Fibroblast of skin of right biceps (primary cell): ENCODE measurements at places on chromosomes 5 and 9.

DNA sequence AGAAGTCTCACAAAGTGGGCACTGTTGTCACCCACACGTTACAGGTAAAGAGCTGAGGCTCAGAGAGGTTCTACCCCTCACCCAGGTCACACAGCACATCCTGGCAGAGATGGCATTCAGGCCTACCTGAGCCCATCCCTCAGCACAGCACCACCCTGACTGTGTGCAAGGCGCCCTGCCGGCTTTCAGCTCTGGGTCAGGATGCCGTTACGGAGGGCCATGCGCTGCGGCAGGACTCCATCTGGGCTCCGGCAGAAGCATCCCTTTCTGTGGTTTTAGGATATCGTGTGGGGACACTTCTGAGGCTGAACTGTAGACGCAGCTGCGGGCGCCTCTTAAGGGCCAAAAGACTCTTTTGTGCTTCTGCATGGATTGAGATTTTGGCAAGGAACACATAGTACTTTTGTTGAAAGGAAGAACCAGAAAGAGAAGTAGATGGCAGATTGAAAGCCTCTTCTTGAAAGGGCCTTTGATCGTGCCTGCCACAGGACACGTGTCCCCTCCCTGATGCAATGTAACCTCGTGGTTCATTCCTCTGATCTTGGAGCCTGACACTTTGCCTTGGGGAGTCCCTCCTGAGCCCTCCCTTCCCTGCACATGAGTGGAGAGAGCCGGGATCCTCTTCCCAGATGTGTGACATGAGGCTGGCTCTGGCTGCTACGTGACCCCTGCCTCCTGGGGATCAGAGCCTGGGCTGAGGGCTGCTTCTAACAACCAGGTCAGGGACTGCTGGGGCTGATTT, 31.3 kb downstream of the USP20 start:
- DNase-seq = no peak

DNA sequence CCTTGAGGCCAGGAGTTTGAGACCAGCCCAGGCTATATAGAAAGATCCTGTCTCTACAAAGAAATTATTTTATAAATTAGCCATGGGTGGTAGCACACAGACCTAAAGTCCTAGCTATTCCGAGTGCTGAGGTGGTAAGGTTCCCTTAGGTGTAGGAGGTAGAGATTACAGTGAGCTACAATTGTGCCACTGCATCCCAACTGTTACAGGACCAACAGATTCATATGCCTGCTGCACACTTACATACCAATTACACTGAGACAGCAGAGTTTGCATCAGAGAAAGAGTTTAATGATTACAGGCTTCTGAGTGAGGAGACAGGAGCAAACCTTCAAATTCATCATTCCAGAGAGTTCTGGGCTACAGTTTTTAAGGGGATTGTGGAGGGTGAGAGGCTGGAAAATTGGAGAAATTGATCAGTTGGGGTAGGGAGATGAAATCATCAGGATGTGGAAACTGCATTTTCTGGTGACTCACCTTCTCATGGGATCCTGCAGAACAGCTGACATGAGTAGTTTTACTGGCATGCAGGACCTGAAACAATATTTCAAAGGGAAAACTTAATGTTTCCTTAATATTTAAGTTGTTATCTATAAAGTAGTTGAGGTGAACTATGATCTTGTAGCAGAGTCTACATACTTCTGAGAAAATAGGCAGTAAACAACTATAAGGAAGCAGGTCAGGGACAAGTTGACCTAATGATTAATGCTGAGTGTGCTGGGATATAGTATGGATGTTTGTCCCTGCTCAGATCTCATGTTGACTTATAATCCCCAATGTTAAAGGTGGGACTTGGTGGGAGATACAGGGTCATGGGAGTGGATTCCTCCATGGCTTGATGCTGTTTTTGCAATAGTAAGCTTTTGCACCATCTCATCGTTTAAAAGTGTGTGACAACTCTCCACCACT, 54.7 kb downstream of the ANXA2R start:
- peak; percentile 80 for DNase-seq

- peak; percentile 39 for DNase-seq
Observed at GRCh38 chr5:168603746-168604145, 24.6 kb upstream of the PANK3 start.

DNA sequence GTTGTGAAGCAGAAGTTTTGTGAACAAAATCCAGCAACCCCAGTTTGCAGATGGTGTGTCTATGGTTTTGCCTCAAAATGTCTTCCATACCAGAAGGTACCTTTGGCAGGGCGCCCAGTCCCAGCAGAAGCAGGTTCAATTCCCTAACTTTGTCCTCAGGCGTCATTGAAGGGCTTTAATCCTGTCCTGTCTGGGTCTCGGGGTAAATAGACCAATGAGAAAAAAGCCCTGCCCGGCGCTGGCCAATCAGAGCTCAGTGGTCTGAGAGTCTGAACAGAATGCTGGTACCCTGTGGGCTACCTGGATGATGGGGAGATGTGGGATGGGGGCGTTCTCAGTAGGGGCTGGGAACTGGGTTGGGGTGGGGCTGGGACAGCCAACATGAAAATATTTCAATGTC, 6.2 kb upstream of the ST6GALNAC4 start:
- no peak for DNase-seq

DNA sequence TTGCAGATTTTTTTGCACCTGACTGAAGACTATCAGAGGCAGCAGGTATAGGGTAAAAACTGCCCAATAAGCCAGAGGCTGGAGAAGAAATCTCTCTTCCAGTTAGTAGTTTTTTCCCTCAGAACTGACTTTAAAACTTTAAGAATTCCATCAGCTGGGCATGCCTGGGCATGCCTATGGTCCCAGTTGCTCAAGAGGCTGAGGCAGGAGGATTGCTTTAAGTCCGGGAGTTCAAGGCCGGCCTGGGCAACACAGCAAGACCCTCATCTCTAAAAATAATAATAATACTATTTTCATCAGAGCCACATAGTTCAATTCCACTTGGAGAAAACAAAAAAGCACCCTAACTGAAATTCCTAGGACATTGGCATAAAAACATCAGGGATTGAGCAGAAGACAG, 30.3 kb downstream of the SUSD1 start:
- no peak for DNase-seq

GRCh38 chr5:96870094-96871026, 5.9 kb upstream of the ERAP2 start:
- no peak for DNase-seq

GRCh38 chr9:95750725-95751519, 124.6 kb upstream of the ERCC6L2 start:
- DNase-seq = no peak

DNA sequence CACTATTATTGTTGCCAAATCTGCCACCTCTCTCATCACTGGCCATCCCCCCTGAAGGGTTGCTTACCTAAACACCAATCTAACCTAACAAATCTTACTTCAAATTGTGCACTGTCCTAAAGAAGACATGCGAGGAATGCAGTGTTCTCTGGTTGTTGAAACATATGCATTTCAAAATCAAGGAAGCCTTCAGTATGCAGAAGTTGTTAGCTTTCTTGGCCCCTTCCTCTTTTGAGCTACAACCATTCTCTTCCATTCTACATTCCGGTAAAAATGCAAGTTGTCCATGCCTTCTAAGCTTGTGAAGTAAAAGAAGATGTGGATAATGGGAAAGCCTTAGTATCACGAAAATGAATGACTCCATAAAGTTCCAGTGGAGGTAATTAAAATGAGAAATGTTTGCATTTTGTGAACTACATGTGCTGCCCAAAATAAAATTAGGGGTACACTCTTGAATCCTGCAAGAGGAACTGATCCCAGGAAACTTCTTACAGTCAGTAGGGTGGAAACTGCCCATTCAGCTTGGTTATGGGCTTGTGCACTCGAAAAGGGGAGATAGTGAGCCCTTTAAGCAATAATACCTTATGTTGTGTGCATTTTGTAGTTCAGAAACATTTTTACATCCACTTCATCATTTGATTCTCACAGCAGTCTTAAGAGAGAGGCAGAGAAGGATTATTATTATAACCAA, 77.6 kb upstream of the ADRB2 start:
- DNase-seq = no peak
